Hematopoietic multipotent progenitor cell (in vitro differentiated cells): ENCODE measurements at places on chromosomes 4 and X. TPM values are rescaled to one million over a fixed set of nuclear protein-coding genes. Genes with fewer than 3 reads are reported as not detected.

Gene TMEM31
- total RNA-seq: not detected

GRCh38 chrX:123803331-123803983 is 56.4 kb upstream of the XIAP start:
- peak; percentile 82 for DNase-seq

DNA sequence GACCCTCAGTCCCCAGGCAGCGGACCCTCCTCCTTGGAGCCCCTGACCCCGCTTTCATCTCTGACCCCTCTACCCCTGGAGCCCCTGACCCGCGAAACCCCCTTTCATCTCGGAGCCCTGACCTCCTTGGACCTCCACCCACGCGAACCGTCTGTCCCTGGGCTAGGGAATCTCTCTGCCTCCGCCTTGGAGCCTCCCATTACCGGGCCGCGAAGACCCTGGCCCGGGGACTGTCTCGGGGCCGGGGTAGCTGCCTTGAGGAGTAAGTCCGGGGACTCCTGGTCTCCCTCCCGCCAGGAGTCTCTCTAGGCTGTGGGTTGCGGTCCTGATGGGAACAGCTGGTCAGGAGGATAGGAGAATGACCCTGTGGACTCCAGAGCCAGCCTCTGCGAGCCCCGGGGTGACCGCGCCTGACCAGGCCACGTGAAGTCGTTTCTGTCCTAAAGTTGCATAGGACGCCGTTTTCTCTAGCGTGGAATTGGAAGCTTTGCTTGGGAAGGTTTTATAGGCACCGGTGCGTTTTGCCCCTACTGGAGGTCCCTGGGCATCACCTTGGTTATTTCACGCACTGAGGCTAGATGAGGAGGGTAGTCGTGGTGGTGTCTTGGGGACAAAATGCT is 824 bp downstream of the TBC1D14 start:
- no peak for DNase-seq

DNA sequence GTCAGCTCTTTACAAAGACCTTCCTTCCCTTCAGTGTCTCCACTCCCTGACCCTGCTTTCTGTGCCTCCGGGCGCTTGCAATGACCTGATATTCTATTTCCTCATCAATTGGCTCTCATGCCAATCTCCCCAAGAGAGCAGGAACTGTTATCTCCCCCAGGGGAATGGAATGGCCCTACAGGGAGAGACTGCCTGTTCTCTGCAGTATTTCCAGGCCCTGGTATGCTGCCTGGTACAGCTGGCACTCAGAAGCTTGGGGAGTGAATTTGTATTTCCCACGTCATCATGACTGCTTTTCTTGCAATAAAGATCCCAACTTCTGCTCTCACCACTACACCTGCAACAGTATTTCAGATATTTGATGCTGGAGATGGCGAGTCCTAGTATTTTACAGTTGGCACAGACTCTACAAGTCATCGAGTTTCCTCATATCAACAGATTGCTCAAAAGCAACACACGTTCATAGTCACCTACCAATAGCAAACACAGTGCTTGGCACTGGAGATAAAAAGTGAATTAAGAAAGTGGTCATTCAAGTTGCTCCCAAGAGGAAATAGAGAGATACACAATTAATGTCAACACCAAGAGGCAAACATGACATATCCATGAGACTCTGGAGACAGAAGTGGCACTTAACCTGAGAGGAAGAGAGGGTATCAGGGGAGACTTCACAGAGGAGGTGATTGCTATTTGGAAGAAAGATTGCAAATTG is 90.5 kb upstream of the EGFL6 start:
- DNase-seq: no peak

DNA sequence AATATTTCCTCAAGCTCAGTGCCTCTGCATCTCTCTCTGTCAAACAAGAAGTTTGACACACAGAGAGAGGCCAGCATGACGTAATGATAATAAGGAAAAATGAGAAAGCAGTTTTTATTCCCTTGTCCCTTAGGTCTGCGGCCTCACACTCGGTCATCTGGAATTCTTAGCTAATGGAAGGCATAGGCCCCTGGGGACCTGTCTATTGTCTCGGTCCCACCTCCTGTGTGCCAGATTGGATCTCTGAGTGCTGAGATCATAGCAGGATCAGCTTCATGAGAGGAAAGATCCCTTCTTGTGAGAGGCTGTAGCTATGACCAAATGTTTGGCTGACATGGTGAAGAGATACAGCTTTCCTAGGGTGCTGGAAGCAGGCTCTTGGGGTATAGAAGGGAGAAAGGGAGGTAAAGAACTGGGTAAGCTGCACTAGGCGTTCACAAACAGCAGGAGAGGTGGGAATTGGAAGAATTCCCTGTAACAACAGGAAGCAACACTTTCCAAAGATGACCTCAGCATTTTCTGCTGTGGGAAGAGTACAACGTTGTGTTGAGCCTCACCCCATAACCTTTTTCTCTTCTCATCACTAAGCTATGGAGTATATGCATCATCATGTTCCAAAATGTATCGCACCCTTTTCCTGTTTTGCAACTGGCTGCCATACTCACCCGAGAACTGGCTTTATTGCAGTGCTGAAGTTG is 20.2 kb downstream of the TMEM31 start:
- DNase-seq: no peak

DNA sequence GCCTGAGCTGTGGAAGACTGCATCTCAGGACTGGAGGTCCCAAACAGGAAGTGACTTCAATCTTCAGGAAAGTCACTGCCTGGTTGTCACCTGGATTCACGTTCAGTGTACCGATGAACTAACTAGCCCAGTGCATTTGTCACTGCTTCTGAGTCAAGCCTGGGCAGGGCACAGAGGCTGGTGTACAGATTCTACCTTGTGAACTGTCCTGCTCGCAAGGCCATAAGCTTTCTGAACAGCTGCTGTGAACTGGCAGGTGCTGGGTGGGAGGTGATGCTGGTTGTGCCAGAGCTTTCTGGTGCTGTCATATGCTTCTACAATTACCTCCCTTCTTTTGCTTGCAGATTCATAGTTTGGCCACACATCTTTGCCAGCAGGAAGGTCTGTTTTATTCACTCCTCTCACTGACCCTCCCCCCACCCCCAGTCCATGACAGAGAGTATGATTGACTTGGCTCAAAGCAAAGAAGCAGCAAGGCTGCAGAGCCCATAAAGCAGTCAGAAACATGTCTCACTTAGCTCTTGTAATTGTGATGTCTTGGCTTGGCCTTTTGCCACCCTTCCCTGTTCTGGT is 40.5 kb downstream of the ZCCHC12 start:
- DNase-seq: no peak

DNA sequence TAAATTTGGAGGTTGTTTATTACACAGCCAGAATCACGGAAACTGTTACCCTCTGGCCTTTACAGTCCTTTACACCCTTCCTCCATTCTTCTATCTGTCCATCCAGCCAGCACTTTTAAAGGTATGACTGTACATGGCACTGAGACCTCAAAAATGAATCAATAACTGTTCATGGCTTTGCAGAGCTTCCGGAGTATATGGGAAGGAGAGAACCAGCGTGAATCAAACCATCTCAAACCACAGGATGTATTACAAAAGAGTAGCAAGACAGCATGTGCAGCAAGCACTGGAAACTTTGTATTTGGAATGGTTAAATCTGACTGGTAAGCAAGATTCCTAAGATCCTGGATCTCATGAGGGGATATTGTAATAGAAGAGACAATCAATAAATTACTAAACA is 228.5 kb upstream of the CASK start:
- no peak for DNase-seq

- no peak for DNase-seq
These were observed 31.7 kb downstream of the PSAPL1 start for GRCh38 chr4:7403001-7403400.

GRCh38 chr4:699816-700580 is 5.6 kb upstream of the PCGF3 start:
- DNase-seq: no peak

DNA sequence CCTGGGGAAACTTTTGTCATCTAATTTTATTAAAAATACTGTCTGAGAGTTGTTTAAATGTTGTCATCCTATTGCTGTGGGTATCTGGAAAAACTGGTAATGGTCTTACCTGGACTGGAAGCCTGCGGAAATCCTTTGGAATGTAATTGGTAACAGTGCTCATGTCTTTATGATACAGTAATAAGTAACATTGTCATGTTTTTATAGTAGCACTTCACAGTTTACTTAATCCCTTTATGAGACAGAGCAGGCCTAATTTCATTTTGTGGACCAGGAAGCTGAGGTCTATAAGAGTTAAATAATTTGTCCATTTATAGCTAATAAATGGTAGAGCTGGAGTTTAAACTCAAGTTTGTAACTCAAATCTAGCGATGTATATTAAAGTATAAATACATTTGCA is 88.3 kb downstream of the TRAPPC11 start:
- DNase-seq: no peak

DNA sequence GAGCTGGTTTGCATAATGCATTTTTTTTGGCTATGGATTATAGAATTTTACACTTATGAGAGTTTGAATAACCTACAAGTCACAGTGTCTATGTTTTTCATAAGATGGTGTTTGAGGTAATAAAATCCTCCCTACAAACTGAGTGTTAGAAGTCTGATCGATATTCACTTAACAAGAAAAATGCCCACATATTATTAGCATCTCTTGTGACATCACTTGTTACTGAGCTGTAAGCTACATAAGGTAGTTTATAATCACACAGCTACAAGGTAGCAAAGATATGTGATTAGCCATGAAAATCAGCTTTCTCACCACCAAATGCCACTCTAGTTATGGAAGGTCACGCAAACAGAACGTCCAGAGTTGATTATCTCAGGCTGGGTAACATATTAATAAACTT is 669.6 kb downstream of the PCDH18 start:
- no peak for DNase-seq

GRCh38 chrX:57752866-57753265 is 72.8 kb upstream of the NLRP2B start:
- no peak for DNase-seq

DNA sequence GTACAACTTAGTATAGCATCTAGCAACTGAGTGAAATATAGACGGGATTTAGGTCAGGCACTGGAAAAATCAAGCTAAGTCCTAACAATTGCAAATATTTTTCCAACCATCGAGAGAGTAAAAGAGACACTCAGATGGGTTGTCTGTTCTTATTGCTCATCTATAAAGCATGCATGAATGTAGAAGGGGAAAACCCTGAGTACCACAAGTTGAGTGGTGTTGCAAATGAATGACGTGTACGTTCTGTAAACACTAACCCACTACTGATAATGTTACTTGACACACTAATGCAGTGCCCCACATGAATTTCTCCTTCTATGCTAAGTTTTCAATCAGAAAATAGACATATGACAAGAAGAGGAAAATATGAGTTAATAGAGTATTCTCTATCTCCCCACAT is 211.2 kb downstream of the COX18 start:
- no peak for DNase-seq

- DNase-seq: peak; percentile 16
These were observed at the start of gene COL4A5 for GRCh38 chrX:108439426-108439942. TSS of gene COL4A5 (plus strand) at chrX:108439838. CDS start at chrX:108440126, 288 bp downstream.

DNA sequence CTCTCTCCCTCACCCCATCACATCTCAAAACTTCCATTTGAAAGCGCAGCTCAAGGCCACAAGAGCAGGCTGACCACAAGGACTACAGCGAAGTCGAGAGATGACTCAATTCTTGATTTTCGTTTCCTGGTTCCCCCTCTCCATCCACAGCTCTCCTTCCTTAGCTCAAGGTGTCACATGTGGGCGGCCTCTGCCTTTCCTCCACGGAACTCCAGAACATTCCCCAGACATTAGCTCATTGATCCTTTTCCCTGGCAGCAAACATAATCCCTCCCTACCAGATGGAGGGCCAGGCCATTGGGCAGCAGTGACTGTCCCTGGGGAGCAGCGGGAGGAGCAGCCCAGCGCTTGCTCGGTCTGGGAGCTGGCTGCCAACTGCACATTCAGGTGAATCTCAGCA is 56.3 kb downstream of the CCDC149 start:
- no peak for DNase-seq

GRCh38 chr4:909821-910220 is 22.3 kb downstream of the GAK start:
- DNase-seq: no peak

- no peak for DNase-seq
These were observed 52.8 kb downstream of the NPFFR2 start for GRCh38 chr4:72084587-72085011.

GRCh38 chr4:31045724-31046318 is 325.7 kb downstream of the PCDH7 start:
- no peak for DNase-seq

GRCh38 chr4:166895771-166896170 is 338.5 kb downstream of the SPOCK3 start:
- DNase-seq: no peak

- DNase-seq: no peak
These were observed 94.4 kb downstream of the SCD5 start for GRCh38 chr4:82704156-82704555.

DNA sequence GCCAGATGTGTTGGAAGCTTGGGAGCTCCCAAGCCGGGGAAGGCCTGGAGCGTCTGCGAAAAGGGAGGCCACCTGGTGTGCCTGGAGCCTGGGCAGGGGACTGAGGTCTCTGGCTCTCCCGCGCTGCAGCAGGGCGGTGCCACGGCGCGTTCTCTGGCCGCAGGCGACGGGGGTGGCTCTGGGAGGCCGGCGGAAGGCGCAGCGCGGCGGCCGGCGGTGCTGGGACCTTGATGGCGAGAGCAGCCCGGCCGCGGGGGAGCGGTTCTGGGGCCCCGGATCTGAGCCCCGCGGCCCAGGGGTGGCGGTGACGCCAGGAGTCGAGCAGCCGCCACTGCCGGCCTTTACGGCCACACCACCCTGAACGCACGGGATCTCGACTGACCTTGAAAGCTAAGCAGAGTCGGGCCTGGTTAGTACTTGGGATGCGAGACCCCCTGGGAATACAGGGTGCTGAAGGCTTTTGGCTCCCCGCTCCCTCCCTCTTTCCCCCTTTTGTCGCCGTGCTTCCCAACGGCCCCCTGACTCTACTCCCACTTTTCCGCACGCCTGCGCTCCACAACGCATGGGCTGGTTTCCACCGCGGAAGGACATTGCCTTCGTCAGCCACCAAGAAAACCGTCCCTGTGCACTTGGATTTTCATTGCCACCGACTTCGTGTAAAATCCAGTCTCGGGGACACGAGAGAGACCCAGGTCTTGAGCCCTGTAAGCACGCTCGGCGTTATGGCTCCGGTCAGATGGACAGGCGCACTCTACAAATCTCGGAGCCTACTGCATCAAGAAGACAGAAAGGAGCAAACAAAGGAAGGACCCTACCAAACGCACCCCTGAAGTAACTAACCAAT is 9.5 kb downstream of the FRG2 start:
- no peak for DNase-seq

DNA sequence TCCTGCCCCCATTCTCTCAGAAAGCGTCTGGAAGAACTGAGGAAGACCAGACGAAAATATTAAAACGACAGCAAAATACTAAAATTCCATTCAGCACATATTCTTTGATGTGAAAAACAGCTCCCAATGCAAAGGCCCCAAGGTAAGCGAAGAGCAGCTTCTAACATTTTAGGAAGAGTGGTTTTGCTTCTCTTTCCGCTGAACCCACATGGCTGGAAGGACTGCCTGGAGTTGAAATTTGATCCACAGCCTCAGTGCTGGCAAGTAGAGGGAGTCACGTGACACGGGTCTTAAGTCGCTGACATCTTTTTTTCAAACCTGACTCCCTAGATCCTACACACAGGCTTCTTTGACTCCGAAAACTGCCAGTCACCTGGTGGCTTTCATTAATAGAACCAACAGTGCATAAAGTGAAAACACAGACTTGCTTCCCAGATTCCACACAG is at the start of gene FAM13A:
FAM13A (minus strand) TSS at position 233 of the 446 bp plus-strand sequence; CDS start at position 12, 221 bp downstream.
- DNase-seq: no peak
